ENCODE measurements at places on chromosomes 13 and 19.
A peak's percentile ranks its signal among the peaks of the same experiment; 100 is the strongest.

- DNase-seq = no peak
These were observed 35.5 kb upstream of the TMEM255B start for GRCh38 chr13:113723410-113724015.

DNA sequence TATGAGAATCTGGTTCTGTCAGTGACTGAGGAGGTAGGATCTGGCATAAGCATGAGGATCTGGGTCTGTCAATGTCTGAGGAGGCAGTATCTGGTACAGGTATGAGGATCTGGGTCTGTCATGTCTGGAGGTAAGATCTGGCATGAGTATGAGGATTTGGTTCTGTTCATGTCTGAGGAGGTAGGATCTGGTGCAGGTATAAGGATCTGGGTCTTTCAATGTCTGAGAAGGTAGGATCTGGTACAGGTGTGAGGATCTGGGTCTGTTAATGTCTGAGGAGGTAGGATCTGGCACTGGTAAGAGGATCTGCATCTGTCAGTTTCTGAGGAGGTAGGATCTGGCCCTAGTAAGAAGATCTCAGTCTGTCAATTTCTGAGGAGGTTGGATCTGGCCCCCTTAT, 12.4 kb upstream of the PDCD2L start:
- no peak for DNase-seq

DNA sequence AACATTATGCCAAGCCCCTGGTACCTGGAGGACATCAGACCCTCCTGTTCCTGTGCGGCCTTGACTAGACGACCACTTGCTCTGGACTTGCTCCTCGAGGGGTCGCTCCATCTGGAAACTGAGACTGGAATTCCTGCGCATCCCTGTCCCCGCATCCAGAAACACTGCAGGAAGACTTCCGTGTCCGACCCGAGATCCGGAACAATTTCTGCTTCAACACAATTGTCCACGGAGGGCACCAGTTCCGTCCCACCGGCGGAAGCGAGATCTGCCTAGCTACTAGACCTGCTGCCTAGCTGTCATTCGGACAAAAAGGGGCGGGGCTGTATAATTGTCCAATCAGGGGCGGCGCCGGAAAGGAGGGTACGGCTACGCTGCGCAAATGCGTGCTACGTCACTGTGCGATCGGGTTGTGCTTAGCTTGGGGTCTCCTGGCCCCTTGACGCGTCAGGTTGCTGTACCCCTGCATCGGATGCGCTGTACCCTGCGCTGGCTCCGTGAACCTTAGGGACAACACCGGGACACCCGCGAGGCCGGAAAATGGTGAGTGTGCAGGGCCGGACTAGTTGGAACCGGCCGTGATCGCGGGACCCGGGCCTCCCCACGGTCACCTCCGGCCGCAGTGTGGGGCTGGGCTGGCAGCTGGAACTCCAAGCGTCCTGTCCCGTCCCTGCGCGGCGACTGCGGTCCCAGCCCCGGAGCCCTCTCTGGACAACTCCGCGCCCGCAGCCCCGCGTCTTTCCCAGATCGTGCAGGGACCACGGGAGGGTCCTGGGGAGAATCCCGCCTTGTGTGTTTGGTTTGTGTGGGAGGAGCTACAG, at the start of the genes ZNF490 and ZNF791:
TSS of gene ZNF490 (minus strand) at position 274 of the 821 bp plus-strand sequence. CDS start at position 141, 133 bp downstream.
TSS of gene ZNF791 (plus strand) at position 381 of the 821 bp plus-strand sequence. CDS start at position 541, 160 bp downstream.
- peak; percentile 91 for DNase-seq

GRCh38 chr19:8576273-8576993, 809 bp downstream of the MYO1F start:
- no peak for DNase-seq

DNA sequence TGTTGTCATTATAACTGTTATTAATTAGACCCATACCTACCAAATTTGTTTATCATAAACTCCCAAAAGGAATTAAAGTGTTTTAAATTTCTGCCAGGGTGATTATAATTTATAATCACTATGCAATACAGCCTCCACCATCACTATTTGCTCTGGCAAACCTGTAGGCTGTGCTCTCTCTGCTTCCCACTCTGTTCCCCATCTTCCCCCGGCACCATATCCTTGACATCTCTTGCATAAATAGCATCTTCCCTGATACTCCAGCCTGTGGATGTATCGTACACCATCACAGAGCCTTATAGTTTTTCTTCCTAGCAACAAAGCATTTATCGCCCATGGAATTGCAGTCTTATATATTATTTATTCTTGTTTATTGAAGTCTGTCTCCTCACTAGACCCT, 181.5 kb upstream of the TSC22D1 start:
- no peak for DNase-seq

GRCh38 chr13:102825921-102826706, 19.7 kb upstream of the ERCC5 start:
- DNase-seq = no peak

- DNase-seq = no peak
These were observed 115.2 kb downstream of the B3GLCT start for GRCh38 chr13:31314961-31315360.

- DNase-seq = no peak
These were observed 19.3 kb downstream of the RUBCNL start for GRCh38 chr13:46367617-46368327.

GRCh38 chr13:30744056-30744680, 8.8 kb downstream of the ALOX5AP start:
- DNase-seq = peak; percentile 74

DNA sequence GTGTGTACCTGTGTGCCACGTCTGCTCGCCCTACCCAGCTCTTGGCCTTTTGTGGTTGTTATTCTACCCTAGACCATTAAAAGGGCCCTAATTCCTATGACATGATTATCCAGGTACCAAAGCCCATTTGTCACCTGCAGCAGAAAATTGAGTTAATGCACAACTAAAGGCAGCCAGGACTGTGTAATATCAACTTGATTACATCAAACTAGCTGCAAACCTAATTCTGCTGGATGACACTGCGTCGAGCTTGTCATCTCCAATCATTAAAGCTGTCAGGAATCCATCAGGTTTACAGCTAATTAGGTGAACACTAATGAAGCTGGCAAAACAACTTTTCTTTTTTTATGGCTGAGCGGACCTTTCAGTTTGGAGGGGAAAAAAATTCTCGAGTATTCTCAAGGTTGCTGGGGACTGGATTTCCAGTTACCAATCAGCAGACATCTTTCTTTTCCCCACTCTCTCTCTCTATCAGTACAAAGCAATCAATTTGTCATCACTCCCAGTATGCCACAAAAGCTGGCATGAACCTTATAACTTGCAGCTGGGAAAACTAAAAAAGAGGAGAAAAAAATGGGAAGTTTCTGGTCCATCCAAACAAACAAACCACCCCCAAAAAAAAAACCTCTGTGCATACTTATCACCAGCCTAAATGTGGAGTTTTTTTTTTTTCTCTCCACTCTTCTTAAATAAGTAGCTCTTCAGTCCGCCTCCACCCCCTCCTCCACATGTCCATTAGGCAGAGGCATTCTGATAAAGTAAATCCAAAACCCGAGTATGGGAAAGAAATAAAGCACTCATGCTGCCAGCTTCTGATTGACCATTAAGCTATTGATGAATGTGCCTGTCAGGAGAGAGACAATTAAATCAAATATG, 2.8 kb downstream of the TSHZ3 start:
- DNase-seq = no peak

DNA sequence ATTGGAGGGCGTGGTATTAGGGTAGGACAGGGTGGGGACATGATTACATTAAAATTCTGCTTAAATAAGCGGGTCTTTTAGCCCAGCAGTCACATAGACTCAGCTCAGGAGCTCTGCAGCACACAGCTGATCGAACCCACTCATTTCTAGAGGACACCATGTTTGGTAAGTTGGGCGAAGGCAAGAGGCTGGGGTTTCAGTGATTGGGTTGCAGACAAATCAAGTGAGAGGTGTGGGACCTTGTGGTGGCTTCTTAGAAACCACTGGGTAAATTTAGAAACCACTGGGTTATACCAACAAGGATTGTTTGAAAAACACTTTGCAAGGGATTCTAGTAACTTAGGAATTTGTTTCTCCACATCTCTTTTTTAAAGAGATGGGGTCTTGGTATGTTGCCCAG, at the start of gene LEUTX:
TSS of gene LEUTX (plus strand) at position 92 of the 400 bp plus-strand sequence. CDS start at position 159, 67 bp downstream.
- DNase-seq = no peak

GRCh38 chr19:58229255-58229639, 533 bp downstream of the ZNF544 start:
- no peak for DNase-seq

- DNase-seq = no peak
These were observed 27.9 kb downstream of the FLT1 start for GRCh38 chr13:28467034-28467433.

DNA sequence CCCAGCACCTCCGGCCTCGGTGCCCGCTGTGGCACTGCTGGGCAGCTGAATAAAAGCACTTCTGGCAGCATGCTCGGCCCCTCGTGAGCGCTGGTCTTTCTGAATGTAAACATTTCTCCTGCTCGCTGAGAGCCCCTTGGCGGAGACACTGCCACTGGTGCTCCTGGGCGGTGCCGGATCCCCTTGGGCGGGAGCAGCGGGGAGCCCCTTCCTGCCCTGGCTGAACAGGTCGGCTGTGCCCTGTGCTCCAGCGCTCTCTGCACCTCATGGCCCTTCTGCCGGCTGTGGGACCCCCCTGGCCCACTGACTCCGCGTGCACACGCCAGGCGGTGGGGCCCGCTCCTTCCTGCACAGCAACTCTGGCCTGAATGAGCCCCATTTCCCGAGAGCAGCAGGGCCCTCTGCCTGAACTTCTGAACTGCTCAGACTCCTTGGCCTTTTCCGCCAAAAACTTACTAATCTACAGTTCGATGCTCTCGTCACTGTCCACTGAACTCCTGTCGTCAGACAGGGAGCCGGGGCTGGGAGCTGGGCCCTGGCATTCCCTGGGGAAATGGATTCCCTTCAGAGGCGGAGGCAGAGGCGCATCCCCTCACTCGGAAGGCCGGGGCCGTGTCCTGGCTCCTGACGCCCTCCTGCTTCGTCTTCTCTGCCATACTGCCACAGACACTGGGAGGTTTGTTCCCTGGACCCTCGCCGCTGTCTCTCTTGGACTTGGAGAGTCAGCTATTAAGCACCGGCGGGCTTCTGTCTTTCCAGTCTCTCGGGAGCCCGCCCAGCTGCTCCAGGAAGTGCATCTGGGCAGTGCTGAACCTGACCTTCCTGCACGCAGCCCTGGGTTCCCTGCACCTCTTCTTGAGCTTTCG, 14.2 kb downstream of the RB1 start:
- no peak for DNase-seq
